ENCODE measurements at places on chromosomes 7 and 10.

- peak; percentile 38 for DNase-seq
These were observed 115.5 kb upstream of the CREB5 start for GRCh38 chr7:28296571-28297483.

GRCh38 chr7:150806454-150806853, 5.9 kb downstream of the TMEM176A start:
- no peak for DNase-seq

DNA sequence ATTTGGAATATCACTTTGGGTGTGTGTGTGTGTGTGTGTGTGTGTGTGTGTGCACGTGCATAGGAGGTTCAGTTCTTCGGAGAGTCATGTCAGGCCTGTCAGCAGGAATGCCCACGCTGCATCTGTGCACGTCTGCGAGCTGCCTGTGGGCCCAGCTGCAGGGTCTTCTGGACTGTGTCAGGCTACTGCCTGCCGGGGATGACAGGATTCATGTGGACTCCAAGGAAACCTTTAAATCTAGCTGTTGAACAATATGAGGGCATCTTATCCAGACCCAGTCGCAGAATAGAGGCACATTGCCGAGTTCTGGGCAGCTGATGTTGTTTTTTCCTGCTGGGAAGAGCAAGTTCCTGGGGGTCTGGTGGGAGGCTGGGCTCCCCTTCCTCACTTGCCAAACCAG, 19.0 kb downstream of the AQP1 start:
- DNase-seq = no peak

DNA sequence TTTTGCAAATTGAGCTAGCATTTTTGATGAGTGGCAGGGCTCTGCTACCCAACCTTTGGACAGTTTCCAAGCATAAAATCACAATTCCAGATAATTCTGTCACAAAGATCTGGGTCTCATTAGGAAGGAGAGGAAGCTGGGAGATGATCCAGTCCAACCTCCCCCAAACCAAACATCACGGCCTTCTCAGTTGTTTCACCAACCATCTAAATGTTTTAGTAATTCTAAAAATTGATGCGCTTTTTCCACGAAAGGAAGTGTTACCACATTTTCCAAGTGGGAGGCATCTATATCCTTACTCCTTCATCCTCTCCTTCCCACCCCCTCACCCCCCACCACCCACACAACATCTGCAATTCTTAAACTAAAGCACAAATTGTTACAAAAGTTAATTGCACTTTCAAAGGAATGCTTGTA, 108.3 kb downstream of the EGFR start:
- peak; percentile 61 for DNase-seq

DNA sequence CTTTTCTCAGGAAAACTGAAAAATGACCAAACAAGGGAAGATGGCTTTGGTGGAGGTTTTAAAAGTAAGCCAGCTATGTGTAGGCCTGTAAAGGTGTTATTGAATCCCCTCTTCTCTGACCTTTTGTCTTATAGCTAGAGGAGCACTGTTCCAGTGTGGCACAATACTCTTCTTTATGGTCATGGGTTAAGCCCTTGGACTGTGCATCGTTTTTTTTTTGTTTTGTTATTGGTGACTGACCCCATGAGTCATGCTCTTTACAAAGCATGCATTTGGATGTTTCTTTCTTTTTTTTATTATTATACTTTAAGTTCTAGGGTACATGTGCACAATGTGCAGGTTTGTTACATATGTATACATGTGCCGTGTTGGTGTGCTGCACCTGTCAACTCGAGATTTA, 19.6 kb upstream of the FAM25A start:
- no peak for DNase-seq

GRCh38 chr10:60643874-60644273, 134.4 kb upstream of the CDK1 start:
- DNase-seq = no peak

- no peak for DNase-seq
These were observed 22.8 kb upstream of the EZH2 start for GRCh38 chr7:148906707-148907498.

- DNase-seq = peak; percentile 51
These were observed 760 bp downstream of the CBX3 start for GRCh38 chr7:26202019-26202990.

DNA sequence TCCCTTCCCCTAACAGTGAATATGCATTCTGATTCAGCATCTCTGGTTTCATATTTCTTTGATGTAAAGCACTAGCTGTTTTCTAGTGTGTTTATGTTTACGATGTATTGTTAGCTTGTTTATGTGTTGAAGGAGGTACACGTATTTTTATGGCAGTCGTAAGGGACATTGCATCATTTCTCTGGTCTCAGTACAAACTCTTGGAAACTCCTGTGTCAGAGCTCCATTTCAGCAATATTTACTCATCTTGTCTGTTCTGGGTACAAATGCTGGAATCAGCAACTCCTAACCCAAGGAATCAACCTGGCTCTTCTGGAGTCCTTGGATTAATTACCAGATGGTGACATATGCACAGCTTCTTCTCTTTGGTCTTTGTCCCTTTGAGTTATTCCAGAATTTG, 270.0 kb upstream of the PLXDC2 start:
- no peak for DNase-seq

DNA sequence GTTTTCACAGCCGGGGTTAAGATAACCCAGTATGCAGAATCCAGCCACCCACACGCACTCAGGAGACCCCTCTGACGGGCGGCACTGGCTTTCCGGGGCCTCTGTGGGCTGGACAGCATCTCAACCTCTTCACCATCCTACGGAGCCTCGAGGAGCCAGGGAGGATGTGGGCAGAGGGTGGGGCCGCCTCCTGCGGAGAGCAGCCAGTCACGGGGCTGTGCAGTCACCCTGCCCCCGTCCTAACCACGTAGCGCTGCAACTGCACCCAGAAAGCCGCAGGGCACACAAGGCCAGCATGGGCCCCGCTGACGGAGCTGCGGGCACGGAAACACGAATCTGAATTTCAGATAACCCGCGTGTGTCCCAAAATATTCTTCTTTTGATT, 270.3 kb downstream of the ELFN1 start:
- DNase-seq = peak; percentile 53

DNA sequence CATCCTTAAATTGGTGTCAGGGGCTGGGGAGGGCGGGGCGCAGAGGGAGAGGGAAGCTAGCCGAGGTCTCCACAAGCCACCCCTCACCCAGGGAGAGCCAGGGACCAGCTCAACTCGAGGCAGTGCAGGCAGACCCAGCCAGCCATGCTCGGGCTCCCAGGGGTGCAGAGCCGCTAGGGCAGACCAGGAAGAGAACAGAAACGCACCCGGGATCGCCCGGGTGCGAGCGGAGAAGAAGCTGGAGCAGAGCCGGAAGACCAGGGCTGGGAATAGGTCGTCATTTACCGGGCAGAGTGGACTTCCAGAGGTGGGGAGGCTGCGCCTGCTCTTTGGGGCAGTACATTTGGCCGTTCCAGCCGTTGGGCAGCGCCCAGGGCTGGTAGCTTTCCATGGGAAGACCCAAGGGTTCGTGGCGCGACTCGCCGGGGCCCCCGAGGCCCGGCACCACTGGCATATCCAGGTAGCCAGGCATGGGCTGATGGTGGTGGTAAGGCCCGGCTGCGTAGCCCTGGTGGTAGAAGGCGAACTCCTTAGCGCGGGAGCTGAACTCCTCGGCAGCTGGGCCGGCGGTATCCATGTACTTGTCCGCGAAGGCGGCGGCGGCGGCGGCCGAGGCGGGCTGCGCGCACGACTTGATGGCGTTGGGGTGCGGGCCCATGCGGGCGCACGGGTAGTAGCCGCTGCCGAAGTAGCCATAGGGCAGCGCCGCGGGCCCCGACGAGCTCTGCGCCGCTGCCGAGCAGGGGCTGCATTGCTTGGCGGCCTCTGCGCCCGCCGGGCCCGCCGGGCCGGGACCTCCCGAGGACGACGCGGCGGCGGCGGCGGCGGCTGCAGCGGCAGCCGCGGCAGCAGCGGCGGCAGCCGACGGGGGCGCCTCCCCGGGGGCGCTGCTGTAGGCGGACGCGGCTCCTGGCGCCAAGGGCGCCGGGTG, 755 bp downstream of the HOXA13 start:
- no peak for DNase-seq

GRCh38 chr10:11201911-11202310, 184.2 kb downstream of the CELF2 start:
- no peak for DNase-seq

DNA sequence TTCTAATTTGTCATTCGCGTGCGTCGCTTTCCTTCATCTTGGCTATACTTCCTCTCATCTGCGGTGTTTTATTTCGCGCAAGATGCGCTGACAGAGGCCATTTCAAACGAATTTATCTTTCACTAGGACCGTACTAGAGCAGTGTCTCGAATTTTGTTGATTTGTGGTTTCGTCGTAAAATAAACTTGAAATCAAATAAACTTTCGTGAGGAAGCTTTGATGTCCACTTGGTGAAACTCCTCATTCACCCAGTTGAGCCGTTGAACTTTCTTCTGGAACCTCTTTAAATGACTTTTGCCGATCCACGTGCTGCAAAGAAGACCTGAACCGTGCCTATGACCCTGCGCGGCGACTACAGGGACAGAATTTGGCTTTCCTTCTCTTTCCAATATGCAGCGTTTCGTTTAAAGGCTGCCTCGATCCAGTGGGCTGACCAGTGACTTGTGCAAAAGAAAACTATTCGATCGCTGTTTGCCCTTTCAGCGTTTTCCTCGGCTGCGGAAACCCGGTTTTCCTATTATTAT, 163.9 kb upstream of the PPP1R3A start:
- no peak for DNase-seq

GRCh38 chr7:55066524-55066923, 47.7 kb downstream of the EGFR start:
- no peak for DNase-seq

GRCh38 chr7:55308186-55308929, 56.8 kb upstream of the LANCL2 start:
- DNase-seq = peak; percentile 89

GRCh38 chr10:83801983-83802382, 337.3 kb upstream of the GHITM start:
- DNase-seq = no peak

DNA sequence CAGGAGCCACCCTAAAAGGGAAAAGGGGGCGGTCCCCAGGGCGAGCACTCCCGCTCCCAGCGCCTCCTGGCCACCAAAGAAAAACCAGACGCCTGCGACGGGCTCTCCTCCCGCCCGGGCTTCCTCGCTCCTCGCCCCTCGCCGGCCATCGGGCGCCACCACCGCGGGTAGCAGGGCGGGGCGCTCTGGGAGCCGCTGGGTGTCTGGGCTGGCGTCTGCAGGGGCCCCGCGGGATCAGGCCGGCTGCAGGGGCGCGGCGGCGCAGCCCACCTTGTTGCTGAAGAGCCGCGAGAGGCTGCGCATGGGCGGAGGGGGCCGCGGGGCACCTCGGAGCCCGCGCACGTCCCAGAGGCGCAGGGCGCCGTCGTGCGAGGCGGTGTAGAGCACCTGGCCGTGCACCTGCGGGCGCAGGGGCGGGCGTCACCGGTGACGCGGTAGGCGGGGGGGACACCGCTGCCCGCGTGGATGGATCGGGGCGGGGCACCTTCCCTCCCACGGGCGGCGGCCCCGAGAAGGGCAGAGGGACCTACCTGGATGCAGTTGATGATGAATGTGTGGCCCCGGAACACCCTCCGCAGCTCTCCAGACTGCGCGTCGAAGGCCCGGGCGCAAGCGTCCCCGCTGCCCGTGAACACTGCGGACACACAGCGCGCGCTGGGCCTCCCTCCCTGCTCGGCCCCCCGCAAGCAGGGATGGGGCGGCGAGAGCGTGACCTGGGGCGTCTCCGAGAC, 28.3 kb downstream of the WDR86 start:
- no peak for DNase-seq

GRCh38 chr7:129588268-129588667, 23.3 kb upstream of the NRF1 start:
- no peak for DNase-seq

DNA sequence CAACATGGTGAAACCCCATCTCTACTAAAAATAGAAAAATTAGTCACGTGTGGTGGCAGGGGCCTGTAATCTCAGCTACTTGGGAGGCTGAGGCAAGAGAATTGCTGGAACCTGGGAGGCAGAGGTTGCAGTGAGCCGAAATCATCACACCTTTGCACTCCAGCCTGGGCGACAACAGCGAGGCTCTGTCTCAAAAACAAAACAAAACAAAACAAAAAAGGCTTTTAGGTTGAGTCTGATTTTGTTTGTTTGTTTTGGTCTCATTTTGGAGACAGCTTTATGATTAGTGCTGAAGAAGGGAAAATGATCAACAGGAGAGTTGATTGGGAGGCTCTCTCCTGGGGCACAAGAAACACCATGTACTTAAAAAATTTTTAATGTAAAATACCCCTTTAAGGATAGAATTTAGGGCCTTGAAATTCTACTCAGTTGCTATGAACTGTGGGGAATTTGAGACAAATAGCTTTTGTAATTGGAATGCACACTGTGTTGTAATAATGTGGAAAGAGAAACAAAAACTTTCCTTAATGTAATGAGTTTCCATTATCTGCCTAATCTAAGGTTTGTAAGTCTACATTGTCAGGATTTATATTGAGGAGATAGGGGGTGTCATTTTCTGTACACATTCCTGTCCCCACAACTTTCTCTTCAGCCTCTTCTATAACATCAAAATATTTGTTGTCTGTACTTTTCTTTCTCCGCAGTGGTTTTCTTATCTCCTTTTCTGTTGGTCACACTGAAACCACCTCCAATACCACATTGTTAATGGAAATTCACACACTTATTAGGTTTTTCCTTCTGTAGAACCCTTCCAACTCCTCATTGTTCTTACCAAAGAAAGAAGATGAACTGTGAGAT, 41.3 kb downstream of the ARID5B start:
- DNase-seq = peak; percentile 61

DNA sequence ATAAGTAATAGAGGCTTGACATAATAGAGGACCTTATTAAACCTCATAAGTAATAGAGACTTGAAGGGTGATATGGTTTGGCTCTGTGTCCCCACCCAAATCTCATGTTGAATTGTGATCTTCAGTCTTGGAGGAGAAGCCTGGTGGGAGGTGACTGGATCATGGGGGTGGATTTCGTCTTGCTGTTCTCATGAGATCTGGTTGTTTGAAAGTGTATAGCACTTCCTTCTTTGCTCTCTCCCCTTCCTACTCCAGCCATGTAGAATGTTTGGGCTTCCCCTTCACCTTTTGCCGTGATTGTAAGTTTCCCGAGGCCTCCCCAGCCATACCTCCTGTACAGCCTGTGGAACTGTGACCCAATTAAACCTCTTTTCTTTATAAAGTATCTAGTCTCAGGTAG, 8.6 kb downstream of the KIFBP start:
- DNase-seq = no peak

GRCh38 chr10:12564173-12564572, 214.8 kb downstream of the CAMK1D start:
- peak; percentile 56 for DNase-seq

GRCh38 chr10:101588879-101589278, 758 bp downstream of the DPCD start:
- no peak for DNase-seq

GRCh38 chr10:33886299-33886698, 551.8 kb upstream of the NRP1 start:
- no peak for DNase-seq

DNA sequence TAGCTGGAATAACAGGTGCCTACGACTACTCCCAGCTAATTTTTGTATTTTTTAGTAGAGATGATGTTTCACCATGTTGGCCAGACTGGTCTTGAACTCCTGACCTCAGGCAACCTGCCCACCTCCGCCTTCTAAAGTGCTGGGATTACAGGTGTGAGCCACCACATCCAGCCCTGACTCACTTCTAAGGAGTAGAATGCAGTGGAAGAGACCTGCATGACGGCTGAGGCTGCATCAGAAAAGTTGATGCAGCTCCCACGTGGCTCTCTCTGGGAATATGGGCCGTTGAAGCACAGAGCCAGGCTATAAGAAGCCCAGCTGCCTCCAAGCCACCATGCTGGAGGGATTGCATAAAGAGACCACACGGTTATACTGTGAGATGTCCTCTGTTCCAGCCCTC, 21.6 kb upstream of the ASL start:
- no peak for DNase-seq

- DNase-seq = no peak
These were observed 14.0 kb downstream of the ANKIB1 start for GRCh38 chr7:92259610-92260247.

Data from fibroblast of skin of abdomen (primary cell).